ENCODE measurements at places on chromosomes 5 and 9.

- no peak for DNase-seq
Observed at GRCh38 chr9:127005770-127006314, 91.3 kb downstream of the RALGPS1 start.

- DNase-seq = no peak
Observed at GRCh38 chr5:166507810-166508425, 1783.5 kb upstream of the WWC1 start.

- DNase-seq = no peak
Observed at GRCh38 chr9:111966861-111967291, 70.3 kb downstream of the UGCG start.

DNA sequence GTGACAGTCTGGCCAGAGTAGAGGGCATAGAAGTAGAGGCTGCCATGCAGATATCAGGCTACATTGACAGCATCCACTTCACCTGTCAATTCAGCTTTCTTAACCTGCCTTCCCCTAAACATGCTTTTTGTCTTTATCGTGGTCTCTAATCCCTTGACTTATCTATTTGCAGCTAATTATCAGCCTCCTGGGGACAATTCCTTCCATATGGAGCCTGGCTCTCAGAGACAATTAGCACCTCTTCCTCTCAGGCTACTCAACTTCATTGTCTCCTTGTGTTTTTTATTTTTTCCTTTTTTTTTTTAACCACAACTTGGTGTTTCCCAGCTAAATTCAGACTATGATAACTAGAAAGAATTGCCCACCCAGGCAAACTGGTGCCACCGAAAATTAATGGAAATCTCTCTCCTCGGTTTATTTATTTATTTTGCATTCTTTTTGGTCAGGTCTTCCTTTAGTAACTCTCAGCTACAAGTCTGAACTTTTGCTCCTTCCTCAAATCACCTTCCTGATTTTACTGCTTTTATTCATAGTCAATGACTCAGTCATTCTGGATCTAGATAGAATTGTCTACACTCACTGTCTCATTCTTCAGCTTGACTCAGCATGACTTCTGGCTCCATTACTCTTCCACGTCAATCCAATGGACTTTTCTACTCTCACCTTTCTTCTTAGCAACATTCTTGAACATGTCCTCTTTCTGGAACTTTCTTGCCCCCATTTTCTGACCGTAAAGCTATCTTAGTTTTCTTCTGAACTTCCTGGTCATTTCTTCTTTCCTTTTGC is 63.0 kb upstream of the BASP1 start:
- DNase-seq = no peak

DNA sequence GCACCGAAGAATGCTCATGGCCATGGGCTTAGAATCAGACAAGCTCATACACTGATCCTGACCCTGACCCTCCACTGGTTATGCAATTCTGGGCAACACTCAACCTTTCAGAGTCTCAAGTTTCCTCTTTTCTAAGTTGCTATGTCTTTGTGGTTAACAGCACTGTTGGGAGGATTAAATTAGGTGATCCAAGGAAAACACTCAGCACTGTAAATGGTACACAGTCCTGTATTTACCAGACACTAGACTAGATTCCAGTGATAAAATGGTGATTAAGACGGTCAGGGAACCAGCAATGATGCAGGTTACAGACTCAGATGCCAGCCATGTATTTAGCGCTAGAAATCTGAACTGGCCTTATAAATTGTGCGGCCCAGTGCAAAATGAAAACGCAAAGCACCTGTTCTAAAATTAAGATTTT is 8.1 kb downstream of the ARL15 start:
- DNase-seq = no peak

- DNase-seq = no peak
Observed at GRCh38 chr5:102958481-102959011, 161.4 kb downstream of the GIN1 start.

DNA sequence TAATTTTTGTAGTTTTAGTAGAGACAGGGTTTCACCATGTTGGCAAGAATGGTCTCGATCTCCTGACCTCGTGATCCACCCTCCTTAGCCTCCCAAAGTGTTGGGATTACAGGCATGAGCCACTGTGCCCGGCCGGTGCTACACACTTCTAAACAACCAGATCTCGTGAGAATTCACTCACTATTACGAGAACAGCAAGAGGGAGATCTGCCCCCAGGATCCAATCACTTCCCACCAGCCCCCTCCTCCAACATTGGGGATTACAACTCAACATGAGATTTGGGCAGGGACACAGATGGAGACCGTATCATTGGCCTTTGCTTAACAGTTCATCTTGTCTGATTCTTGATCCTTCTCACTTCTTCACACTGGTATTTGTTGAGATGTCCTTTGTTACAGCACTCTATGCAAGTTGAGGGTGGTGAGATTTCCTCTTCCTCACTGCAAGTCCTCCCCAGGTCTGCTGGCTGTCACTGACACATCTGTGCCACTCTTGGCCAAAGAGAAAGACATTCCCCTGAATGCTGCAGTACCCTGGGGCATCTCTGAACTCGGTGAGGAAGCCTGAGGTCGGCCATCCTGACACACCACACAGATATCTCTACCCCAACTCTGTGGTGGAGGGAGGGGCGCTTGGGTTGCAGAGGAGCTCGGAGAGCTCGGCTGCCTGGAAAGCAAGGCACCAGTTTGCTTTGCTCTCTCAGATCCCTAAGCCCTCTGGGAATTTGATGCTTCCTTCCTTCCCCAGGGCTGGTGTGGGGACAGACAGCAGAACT is 4.2 kb upstream of the SUB1 start:
- DNase-seq = no peak

- no peak for DNase-seq
Observed at GRCh38 chr5:137753691-137754187, 424 bp downstream of the HNRNPA0 start.

GRCh38 chr9:2158111-2158610 is 143.0 kb downstream of the SMARCA2 start:
- DNase-seq = no peak
